Umbilical cord (tissue), 2 donors: ENCODE measurements at places on chromosomes 6 and 20. TPM values are rescaled to one million over a fixed set of nuclear protein-coding genes. Genes with fewer than 3 reads are reported as not detected.

DNA sequence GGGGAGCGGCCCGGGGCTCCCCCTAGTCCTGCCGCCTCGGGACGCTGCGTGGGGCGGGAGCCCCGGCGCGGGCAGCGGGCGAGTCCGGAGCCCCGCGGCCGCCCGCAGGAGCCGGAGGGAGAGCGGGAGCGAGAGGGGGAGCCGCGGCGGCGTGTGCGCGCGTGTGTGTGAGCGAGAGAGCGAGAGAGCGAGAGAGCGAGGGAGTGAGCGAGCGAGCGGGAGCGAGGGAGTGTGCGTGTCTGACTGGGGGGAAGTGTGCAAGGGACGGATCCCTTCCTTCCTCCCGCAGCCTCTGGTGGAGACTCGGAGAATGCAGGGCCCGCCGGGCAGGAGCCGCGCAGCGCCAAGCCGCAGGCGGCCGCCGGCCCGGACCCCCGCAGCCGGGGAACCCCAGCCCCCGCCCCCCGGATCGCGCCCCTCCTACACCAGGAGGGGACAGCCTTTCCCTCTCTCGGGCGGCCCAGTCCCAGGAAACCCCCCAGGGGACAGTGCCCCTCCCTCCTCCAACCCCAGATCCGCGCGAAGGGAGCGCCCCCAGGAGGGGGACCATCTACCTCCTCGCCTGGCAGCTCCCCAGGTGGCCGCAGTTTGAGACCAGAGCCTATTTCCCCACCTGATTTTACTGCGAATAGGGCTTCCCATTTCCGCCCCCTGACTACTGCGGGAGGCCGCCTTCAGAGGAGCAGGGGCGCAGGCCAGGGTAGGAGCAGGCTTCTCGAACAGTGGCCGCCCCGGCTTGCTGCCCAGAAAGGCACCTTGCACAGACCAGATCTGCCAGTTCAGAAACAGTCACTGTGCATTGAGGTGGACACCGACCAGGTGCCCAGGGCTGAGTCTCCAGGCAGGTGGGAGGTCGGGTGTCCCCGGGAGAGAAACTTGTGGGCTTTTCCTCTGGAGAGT is at the start of gene CDH22:
Gene CDH22, minus strand, starts transcription at position 241 of the 900 bp plus-strand sequence. CDS start 57,204 bp downstream, outside the sequence.
- DNase-seq: peak; percentile 48

DNA sequence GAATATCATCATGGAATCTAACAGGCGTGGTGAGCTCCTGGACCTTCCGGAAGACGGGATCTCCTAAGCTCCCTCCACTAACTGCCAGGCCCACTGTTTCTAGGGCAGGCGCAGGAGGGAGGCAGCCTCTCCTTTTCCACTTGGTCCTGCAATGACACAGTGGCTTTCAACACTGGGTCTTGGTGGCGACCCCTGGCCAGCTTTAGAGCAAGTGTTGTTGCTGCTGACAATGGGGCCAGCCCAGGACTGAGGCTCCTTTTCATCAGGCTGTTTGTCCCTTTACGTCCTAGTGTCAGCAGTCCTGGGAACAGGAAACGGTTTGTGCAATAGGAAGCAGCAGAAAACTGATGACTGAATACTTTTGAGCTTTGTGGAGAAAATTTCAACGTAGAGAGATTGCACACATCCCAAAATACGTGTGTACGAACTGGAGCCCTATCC is 9.7 kb upstream of the QKI start:
- peak; percentile 44 for DNase-seq

GRCh38 chr6:10640412-10640811 is 54.0 kb downstream of the C6orf52 start:
- DNase-seq: no peak

DNA sequence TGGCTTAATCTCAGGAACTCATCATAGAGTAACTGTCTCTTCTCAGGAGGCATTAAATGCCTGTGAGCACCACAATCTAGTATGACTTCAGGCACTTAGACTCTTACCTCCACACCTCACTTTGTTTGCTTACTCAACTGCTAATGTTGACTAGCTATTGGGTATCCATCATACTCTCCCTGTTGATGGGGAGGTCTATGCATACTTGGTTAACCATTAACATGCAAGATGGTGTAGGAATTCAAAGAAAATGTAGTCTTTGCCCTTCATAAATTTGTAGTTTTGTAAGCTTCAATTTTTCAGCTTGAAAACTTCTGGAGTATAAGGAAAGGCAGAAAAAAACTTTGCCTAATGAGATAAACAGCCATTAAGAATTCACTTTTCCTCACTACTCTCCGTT is 501.0 kb upstream of the MARCKS start:
- no peak for DNase-seq

The KHDRBS2 gene
- 2.4 TPM for total RNA-seq
